HAP-1 (cell line): ENCODE measurements at places on chromosomes 5 and 9.

DNA sequence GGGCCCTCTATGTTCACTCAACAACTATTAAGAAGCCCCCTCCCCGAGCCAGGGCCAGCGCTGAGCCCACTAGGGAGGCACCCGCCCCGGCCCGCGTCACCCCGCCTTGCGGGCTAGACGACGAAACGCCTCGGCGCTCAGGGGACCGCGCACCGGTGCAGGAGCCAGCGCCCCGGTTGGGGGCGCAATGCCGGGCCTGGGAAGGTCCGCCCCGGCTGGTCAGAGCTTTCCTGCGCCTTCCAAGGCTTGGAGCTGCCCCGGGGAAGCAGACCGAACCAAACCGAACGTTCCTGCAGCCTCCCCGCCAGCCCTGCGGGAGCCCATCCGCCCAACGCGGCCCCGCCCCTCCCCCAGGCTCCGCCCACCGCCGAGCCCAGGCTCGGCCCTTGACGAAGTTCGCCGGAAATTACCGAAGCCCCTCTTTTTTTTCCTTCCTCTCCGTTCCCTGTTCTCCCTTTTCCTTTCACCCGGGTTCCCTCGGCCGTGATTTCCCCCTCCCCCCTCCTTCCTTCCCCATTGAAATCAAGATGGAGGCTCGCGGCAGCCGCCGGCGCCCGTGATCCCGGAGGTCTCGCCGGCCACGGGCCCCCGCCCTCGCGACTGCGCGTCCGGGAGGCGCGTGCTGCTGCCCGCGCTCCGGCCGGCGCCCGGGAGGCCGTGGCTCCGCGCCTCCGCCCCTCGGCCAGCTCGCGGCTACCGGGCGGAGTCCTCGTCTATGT lies at the start of gene TRIO:
TRIO (plus strand) TSS at position 516 of the 719 bp plus-strand sequence. CDS start 384 bp downstream, outside the sequence.
- peak; percentile 96 for DNase-seq

- no peak for DNase-seq
Observed at GRCh38 chr5:82909771-82910170, 167.4 kb downstream of the TMEM167A start.

GRCh38 chr5:140883927-140884697 lies 2.2 kb downstream of the PCDHA13 start:
- no peak for DNase-seq

DNA sequence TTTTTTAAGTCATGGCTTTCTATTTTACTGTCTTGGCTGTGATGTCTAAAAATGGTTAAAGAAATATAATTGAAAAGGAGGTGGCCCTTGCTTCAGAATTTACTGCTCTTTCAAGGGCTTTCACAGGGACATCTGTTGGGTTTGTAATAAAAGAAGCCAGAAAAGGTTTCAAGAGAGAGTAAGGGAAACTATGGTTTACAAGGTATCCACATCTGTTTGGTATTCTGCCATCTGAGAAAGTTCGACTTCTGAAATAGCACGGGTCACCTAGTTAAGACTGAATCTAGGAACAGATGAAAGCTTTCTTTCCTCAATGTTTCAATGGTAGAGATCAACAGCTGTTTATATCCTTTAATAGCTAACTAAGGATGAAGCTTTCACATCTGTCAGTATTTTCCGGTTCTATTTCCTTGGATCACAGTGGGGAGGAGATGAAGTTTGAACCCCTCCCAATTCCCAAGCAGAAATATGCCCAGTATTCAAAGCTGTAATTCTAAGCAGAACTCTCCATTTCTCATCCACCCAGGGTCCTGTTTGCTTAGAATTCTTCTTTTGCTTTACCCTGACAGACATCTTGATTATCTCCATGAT lies 72.8 kb upstream of the IFNK start:
- DNase-seq, result no peak

DNA sequence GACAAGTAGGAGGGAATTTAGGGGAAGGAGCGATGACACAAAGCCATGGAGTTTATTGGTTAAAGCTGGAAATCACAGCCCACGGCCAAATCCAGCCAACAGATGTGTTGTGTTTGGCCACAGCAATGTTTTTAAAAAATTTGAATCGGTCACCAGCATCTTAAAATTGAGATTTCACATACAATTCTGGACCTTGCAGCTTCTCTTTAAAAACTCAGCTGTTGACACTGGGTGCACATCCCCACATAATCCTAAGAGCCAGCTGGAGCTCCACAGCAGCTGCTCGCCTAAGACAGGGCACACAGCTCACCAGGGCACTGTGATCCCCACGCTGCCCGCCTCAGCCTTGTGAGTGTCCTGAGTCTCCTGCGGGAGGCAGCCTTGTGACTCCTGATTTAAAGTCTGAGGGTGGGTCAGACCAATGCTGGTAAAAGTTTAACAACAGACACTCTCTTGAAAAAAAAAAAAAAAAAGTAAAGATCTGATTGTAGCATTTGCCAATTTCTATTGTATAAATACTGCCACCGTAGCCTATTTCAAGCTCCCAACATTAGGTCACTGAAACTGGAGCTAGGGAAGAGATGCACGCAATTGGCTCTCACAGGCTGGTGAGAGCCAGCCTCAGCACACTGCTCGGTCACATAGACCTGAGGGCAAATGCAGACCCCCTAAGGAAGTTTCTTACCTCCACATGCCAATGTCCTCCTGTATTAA lies 124.8 kb downstream of the HSD17B3 start:
- no peak for DNase-seq

DNA sequence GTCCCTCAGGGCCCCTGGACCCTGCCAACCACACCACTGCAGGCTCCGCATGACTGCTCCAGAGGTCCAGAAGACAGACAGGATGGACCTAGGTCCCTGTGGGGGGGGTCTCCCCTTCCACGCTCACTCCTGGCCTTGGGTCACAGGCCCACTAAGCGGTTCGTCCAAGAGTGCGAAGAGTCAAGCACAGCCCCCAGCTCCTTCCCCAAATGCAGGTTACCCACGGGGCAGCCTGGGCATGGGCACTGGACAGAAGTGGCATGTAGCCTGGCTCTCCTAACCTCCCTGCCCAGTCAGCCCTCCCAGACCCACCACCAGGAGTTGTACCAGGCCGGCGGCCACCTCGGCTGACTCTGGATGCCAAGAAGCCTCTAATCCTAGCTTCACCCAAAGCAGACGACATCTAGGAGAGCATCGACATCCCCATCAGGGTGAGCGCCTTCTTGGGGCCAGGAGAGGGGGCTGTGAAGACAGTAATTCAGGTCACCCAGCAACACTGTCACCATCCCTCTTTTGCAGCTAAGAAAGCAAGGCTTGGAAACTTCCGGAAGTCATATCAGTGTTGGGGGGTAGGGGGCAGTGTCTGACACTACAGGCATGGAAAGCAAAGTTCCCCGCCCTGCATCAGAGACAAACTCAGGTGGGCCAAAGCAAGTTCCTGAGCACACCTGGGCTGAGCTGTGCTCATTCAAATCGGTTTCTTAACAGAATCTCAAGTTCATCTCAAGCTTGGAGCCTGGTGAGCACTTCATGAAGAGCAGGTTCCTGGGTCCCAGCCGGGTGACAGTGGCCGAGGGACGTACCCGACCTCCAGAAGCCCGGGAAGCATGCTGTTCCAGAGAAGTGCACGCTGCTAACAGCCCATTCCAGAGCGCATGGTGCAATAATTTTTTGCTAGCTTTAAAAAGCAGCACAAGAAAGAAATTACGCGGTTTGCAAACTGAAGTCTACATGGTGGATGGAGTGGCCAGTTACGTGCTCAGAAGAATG lies 68.7 kb downstream of the SEMA4D start:
- peak; percentile 31 for DNase-seq

DNA sequence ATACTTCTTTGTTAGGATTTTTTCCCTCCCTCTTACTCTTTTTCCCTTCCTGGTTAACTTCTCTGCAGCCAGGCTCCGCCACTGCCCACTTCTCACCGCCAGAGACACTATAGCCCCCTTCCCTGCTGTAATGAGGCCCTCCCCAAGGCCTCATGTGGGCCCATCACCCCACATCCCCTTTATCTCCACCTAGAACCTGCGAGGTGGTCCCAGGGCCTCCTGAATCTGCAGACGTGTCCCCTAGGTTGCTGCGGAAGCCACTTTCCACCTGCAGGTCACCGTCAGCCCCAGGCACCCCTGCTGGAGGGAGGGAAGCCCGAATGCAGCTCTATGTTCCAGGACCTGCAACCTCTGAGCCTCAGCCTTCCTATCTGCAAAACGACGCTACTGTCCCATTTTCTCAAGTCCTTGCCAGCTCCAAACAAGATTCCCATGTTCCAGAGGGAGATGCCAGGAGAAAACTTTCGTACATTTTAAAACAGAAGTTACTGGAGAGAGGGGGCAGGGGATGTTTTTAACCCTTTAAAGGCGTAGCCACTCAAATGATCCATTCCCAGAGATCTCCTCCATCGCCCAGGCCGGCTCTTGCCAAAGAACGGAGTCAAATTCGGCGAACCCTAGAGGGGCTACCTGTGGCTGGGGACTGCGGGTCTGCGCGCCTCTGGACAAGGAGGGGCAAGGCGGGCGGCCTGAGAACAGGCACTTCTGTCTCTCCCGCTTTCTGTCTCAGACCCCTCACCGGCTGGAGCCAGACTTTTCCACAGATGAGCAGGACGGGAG lies 929 bp downstream of the SH3PXD2B start:
- DNase-seq, result peak; percentile 96

DNA sequence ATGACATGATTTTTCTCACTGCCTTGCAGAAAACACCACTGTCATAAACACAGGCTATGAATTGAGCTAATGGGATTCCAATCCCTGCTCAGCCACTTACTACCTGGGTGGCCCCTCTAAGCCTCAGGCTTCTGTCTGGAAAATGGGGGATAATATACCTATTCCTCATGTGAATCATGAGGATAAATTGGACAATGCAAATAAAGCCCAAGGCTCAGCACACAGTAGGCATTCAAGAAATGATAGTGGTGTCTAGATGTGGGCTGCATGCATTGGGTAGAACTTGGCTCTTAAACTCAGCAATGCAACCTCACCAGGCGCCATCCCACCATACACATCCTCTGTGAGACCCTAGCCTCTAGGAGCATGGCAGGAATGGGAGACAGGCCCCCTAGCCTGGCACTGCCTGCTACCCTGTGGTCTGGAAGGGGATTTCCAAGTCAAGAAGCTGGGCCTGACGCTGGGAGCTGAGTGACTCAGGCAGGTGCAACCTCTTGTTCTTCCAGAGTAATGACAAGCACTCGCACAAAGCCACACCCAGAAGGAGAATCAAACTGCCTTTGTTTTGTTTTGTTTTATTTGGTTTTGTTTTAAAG lies 2.3 kb upstream of the TNIP1 start:
- DNase-seq, result no peak

DNA sequence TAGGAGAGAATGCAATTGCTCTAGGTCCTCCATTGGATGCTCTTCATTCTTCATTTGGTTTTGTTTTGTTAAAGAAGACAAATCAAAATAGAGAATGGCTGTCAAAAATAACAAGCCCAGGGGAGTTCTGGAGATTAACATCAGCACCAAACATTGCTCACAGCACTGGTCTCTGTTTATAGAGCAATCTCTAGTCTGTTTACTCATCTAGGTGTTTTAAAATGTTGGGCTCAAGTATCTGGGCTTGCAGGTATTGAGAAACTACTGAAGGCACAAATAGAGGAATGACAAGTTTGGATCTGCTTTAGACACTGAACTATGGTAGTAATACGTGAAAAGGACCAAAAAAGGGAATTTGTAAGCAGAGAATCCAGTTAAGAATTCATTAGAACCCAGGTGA lies 77.0 kb upstream of the TMC1 start:
- DNase-seq, result no peak

- no peak for DNase-seq
Observed at GRCh38 chr5:103503066-103503465, 59.5 kb downstream of the NUDT12 start.

DNA sequence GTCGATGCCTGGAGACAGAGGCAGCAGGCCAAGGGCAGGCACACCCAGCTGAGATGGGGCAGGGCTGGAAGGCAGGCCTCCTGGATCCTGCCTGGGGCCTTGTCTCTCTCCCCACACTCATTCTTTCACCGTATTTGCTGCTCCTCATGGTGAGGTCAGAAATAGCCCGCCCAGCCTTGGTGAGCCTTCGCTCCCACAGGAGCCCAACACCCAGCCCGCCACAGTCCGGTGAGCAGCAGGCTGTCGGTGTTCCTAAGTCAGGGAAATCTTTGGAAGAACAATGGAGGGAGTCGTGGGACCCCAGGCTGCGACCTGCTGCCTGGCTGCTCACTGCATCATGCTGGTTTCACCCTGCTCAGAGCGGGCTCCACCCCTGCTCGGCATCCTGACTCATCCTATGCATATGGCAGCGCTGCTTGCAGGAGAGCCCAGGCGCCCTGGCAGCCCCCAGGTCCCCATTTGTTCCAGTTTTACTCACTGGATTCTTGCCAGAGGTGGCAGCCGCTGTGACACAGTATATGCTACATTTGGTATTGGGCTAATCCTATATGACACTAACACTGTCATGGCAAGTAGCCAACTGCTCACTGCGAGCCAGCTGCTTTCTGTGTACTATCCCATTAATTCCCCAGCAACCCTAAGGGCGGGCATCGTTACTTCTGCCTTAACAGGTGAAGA lies 53.2 kb upstream of the NCS1 start:
- DNase-seq, result no peak

GRCh38 chr9:105243015-105243686 lies 1.3 kb upstream of the SLC44A1 start:
- DNase-seq, result peak; percentile 33

DNA sequence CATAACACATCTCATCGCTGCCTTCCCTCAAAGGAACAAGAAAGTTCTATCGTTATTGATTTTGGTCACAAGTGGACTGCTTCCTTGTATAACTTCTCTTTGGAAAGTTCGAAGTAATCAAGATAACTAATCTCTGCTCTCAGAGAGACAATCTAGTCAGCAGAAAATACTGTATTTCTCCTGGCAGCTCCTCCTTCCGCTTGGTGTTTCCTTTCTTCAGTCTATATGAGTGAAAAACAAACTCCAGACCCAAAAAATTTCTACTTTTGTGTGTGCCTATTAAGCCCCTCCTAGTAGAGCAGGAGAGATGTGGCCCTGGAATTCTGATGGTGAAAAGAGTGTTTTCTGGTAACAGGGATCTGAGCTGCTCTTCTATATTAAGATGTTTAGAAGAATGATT lies 24.5 kb downstream of the OSTF1 start:
- DNase-seq, result no peak

DNA sequence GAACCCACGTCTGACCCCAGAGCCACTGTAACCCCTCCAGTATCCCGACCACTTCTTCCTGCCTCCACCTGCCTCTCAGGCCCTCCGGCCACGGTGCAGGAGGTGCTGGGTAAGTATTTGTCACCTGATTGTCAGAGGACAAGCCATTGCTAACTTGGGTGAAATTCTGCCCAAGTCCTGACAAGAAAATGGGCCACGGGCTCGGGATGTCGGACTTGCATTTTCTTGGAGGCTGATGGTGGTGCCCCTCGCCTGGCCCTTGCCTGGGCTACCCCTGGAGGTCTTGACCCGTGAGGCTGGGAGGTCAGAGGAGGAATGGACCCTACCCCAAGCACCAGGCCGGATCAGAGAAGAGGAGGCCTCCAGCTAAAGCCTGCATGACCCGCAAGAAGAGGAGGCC lies 149.7 kb upstream of the COL5A1 start:
- DNase-seq, result no peak

- no peak for DNase-seq
Observed at GRCh38 chr5:594226-594860, 17.8 kb upstream of the CEP72 start.

- DNase-seq, result no peak
Observed at GRCh38 chr9:29332789-29333188, 1759.5 kb upstream of the C9orf72 start.
